NCI-H774 (cell line): ENCODE measurements at places on chromosomes 3 and 15.

- DNase-seq, result no peak
These were observed 75.3 kb upstream of the STRIT1 start for GRCh38 chr3:155368786-155369185.

DNA sequence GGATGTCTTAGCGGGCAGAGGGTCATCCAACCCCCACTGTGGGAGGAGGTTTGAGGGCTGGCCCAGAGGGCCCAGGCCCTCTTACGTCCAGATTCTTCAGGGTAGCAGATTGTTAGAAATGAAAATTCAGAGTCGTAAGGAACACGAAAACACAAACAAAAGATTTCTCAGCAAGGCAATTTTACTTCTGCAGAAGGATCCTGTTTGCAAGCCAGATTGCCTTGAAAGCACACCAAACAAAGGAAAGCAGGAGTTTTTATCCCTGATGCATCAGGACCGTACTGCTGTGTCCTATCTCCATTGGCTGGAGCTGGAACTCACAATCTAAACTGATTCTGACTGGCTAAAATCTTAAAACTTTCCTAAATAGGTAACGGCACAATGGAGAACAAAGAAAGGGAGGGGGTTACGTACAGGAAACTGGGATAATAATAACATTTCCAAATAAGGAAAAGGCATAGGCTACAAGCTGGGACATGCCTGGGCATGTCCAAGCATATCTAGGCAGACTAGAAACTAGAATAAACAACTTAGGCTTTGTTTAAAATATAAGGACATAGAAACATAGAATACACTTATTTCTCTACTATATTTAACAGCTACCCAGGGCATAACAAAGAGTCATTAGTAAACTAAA lies 97.3 kb upstream of the C2CD4B start:
- no peak for DNase-seq

DNA sequence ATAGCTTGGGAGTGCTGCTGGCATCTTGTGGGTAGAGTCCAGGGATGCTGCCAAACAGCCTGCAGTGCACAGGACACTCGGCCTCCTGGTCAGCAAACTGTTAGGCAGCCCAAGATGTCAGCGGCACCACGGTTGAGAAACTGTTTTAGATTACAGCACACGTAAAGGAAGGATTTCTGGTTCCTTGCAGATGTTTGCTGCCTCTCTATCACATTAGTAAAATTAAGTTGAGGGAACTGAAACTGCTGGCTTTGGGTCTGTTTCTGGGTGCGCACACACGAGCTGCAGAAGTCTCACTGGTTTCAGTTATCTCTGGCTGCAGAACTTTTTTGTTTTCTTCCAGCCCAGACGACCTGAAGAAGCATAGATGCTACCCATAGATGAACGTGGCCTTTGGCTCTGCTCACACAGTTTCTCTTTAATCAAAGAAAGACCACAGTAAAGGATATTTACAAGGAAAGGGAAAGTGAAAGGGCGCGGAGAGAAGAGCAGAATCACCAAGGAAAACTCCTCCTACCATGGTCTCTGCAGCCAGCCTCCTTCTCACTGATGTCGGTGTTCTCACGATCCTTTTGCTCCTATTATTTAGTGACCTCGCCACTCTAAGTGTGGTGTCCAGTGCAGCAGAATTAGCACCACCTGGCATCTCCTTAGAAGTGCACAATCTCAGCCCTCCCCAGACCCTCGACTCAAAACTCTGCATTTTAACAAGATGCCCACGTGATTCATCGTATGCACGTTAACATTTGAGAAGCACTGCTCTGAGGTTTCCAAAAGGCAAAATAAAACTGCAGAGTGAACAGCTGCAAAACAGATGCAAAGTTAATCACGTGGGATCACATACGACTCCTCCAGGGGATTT lies 50.6 kb upstream of the AKAP13 start:
- no peak for DNase-seq

- DNase-seq, result no peak
These were observed 959.8 kb downstream of the NAALADL2 start for GRCh38 chr3:175818811-175819464.

GRCh38 chr3:147415286-147415685 lies 6.1 kb downstream of the ZIC1 start:
- DNase-seq, result no peak

GRCh38 chr3:100781301-100781700 lies 72.0 kb downstream of the TFG start:
- DNase-seq, result no peak

GRCh38 chr3:83946554-83946953 lies 1012.2 kb upstream of the CADM2 start:
- DNase-seq, result no peak

GRCh38 chr15:81209635-81210034 lies 13.0 kb downstream of the IL16 start:
- no peak for DNase-seq

- DNase-seq, result no peak
These were observed 294.2 kb downstream of the TIGIT start for GRCh38 chr3:114587986-114588385.

- DNase-seq, result no peak
These were observed 3.2 kb upstream of the BLOC1S6 start for GRCh38 chr15:45583731-45584639.
